ENCODE measurements at places on chromosomes 16 and 17.

DNA sequence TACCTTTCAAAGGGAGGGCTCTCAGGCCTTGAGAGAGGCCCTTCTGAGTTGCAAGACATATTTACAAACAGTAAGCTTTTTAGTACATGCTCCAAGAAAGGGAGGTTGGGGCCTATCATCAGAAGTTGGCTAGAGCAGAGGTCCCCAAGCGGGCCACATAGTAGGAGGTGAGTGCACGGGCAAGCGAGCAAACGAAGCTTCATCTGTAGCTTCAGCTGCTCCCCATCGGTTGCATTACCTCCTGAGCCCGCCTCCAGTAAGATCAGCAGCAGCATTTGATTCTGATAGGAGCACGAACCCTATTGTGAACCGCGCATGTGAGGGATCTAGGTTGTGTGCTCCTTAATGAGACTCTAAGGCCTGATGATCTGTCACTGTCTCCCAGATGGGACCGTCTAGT is 26.2 kb downstream of the PRDM7 start:
- DNase-seq: no peak

DNA sequence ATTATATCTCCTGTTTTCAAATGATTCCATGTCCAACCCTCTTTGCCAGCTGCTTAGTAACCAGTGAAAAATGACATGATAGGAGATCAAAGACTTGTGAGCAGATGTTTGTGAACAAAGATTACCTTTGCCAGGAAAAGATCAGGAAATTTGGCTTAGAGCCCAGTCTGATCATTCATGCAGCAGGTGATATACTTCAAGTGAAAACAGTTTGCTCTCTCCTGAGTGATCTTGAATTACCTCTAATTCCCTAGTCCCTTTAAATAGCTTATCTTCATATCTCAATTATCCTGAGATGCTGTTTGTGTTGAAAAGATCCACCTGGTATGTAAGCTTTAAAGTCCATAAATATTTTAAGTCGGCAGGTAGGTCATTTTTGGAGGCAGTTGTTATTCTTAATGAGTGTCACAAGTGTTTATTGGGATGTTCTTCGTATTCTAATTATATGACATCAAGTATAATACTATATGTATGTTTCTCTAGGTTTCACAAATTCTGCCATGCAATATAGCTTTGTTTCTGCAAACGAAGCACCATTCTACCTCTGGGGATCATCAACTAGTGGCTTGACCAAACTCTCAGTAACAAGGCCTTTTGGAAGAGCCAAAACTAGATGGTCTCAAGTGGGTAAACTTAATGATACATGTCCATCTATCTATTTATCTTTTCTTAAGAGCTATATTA is 13.2 kb upstream of the VPS35L start:
- no peak for DNase-seq

- no peak for DNase-seq
Measured at GRCh38 chr16:12728469-12728868, 75.2 kb downstream of the CPPED1 start.

- DNase-seq: no peak
Measured at GRCh38 chr17:57102122-57102521, 17.1 kb downstream of the AKAP1 start.

DNA sequence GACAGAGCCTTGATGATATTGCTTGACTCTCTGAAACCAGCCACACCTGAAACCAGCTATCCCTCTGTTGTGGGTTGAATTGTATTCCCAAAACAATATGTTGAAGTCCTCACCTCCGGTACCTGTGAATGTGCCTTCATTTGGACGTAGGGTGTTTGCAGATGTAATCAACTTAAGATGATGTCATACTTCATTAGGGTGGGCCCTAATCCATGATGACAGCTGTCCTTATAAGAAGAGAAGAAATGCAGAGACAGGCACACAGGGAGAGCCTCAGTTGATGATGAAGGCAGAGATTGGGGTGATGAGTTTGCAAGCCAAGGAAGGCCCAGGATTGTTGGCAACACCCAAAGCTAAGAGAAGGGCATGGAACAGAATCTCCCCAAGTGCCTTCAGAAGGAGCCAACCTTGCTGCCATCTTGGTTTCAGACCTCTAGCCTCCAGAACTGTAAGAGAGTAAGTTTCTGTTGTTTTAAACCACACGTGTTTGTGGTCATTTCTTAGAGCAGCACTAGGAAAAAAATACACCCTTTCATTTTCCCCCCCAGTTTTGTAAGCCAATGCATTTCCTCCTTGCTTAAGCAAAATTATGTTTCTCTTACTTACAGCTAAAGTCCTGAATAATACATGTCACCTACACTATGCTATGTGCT is 29.4 kb upstream of the MYH10 start:
- DNase-seq: no peak

- DNase-seq: no peak
Measured at GRCh38 chr17:4440021-4440420, 6.3 kb downstream of the SPNS3 start.

DNA sequence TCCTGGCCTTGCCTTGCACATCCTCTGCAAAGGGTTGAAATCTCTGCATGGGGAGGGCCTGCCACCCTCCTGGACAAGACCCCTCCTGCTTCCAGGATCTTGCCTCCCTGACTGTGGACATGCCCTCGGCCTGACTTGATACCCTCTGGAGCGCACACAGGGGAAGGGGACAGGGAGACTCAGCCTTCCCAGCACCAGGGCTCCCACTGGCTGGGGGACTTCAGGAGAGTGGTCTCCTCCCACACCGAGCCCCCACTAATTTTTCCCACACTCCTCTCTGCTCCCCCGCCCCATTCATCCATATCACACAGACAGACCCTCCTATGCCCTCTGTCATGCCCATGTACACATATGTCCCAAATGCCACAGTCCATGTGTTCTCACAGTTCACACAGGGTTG is 14.3 kb downstream of the SGCA start:
- DNase-seq: no peak

DNA sequence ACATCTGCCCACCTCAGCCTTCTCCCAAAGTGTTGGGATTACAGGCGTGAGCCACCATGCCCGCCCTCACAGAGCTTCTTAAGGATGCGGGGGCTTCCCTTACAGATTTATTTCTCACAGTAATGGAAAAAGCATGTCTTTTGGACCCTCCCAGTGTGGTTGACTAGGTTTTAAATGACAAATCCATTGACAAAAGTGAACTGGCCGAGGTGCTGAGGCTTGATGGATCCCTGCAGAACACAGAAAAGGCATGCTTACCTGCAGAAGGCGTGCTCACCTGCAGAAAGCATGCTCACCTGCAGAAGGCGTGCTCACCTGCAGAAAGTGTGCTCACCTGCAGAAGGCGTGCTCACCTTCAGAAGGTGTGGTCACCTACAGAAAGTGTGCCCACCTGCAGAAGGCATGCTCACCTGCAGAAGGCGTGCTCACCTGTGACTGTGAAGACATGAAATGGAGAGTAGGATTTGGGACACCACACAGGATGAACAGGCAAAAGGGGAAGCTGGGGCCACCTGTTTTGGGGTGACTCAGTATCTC is 15.1 kb upstream of the BBS2 start:
- DNase-seq: no peak

DNA sequence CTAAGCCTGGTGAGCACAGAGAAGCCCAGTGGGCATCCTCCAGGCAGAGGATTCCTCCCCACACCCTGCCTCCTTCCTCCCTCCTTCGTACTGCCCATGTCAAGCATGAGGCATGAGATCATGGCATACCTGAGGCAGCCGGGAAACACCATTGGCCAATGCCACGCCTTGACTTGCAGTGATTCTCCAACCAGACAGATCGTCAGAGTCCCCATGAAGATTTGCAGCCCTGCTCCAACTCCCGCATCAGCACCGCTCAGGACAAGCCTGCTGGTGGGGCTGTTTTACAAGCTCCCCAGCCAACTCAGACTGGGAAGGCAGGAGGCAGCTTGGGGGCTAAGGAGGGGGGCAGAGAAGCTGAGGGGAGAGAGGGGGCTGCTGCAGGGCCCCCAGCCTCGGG is 2.9 kb upstream of the KRT16 start:
- peak; percentile 17 for DNase-seq

Measured in LoVo (cell line).